ENCODE measurements at places on chromosomes 4 and X.

GRCh38 chr4:109432203-109432602, 1.4 kb upstream of the SEC24B start:
- no peak for DNase-seq

GRCh38 chr4:40264497-40264896, 67.7 kb downstream of the RHOH start:
- no peak for DNase-seq

GRCh38 chrX:31178769-31179125, 106.9 kb upstream of the FTHL17 start:
- DNase-seq: no peak

DNA sequence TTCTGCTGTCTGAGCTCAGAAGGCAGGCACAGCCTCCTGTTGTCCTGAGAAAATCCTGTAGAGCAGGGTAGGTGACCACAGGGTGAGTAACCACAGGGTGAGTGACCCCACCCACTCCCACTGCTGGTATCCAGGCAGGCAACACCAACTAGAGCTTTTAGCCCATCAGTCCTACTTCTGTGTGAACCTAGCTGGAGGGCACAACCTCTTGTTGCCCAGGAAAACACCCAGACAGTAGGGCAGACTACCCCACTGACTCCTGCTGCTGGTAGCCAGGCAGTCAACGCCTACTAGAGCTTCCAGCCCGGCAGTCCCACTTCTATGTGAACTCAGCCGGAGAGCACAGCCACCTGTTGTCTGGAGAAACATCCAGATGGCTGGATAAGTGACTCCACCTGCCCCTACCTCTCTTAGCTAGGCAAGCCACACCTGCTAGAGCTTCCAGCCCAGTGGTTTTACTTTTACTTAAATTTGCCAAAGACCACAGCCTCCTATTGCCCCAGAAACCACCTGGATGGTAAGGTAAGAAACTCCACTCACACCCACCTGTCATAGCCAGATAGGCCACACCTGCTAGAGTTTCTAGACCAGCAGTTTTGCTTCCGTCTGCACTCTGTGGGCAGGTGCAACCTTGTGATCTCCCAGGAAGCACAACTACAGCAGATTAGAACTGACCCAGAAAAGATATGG, 371.6 kb downstream of the INPP4B start:
- no peak for DNase-seq

DNA sequence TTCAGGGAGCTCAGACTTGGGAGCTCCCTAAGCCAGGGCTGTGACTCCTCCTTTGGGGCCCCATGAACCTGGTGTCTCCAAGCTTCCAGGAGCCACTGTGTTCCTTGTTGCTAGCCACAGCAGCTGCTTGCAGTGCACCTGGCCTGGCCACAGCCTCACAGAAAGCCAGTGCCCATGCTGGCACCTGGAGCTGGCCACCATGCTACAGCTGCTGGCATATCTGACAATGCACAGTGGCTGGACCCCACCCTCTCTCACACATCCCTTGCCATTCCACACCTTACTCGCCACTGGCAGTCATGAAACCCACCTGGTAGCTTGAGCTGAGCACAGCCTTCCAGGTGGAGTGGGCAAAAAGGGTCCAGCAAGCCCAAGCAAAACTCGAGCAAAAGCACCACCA, 441.7 kb downstream of the ARAP2 start:
- DNase-seq: no peak

- no peak for DNase-seq
Measured at GRCh38 chr4:87118826-87119225, 101.6 kb downstream of the KLHL8 start.

DNA sequence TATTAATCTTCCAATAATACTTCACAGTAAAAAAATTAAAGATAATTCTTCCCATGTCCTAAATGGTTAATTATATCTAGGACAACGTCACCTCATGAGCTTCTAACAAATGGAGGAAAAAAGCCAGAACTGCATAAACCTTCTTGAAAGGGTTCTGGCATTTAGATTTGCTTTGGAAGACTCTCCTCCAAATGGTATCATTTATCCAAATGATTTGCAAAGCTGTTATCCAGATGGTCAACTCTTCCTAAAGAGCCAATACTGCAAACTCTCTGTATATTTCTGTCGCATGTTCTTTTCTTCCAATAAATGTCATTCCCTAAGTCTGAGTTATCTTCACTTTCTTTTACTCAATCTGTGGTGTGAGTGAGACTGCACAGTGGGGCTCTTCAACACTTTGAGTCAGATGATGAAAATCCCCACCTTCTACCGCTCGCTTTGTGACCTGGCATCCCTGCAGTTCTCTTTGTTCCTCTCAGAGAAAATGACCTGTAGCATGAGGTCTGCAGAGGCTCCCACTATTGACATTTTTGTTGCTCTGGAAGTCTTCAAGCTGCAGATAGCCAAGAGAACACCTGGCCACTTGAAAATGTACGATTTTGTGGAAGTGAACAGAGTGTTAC, 52.9 kb downstream of the TMEM150C start:
- DNase-seq: no peak

GRCh38 chr4:150943818-150944217, 71.3 kb downstream of the LRBA start:
- DNase-seq: no peak

DNA sequence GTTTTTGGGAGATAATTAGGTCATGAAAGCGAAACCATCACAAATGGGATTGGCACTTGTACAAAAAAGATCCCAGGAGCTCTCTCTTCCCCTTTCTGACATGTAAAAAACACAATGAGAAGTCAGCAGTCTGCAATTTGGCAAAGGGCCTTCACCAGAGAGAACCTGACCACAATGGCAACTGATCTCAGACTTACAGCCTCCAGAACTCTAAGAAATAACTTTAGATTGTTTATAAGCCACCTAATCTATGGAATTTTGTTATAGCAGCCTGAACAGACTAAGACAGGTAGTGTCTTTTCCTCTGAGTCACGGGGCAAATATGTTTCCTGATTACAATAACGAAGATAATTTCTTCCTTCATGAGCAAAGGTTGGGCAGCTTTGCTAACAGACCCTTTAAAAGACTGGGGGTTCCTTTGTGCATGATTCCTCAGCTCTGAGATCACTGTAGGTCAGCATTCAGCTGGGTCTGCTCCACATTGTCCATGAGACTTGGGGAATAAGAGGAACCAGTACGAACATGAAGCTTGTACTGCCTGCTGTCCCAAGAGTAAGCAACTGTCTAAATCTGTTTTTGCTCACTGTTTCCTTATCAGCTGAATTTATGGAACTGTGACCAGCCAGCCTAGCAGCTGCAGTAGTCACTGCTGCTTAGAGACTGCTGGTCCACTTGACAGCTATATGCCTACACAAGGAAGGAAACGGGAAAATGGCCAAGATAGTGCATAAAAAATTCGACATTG, 191.6 kb downstream of the ANAPC10 start:
- no peak for DNase-seq

DNA sequence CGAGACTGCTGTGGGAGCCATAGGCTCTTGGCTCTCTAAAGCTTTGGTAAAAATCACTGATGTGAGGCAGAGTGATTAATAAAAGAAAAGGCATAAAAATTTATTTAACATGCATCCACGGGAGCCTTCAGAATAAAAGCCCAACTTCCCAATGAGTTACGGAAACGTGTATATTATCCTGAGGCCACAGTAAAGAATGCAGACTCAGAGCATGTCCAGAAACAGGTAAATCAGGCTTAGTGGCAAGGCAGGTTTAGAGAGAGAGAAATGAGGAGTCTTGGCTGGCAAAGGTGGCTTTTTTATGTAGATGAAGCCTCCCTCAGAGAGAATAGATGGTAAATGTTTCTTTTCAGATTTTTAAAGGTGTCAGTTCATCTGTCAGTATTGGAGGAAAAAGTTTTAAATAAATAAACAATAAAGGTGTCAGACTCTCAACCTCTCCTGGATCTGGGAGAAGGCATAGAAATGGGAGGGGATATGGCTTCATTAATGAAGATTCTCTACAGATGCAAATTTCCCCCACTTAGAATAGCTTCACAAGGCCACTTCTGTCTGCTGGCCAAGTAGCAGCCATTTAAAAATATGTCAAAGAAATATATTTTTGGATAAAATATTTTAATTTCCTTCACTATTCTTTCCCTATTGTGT, 24.0 kb downstream of the C4orf51 start:
- no peak for DNase-seq

GRCh38 chrX:16743604-16744325, 24.4 kb downstream of the SYAP1 start:
- no peak for DNase-seq

- DNase-seq: no peak
Measured at GRCh38 chr4:185370268-185370949, 25.3 kb downstream of the LRP2BP start.

GRCh38 chrX:73855546-73855945, 292.5 kb downstream of the CHIC1 start:
- peak; percentile 5 for DNase-seq

GRCh38 chr4:38889143-38889542, 21.5 kb downstream of the FAM114A1 start:
- DNase-seq: no peak

GRCh38 chr4:10158333-10158942, 41.8 kb upstream of the WDR1 start:
- DNase-seq: no peak

DNA sequence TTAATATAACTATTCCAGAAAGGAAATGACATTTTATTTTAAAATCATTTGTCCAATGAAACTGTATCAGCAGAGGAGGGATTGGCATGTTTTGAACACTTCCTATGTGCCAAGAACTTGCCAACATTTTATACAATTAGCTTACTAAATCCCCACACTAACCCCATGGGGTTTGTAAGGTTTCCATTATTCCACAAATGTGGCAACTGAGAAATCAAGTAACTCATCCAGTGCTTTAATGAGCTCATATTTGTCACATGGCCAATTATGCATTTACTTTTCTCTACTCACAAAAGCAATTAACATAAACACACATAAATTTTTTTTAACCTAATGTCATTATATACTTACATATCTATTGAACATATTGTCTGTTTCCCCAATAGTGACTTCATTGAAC, 37.3 kb downstream of the MANBA start:
- DNase-seq: peak; percentile 39

GRCh38 chrX:39904816-39905537, 192.8 kb downstream of the BCOR start:
- no peak for DNase-seq

- no peak for DNase-seq
Measured at GRCh38 chr4:88846206-88846790, 148.7 kb upstream of the NAP1L5 start.

GRCh38 chrX:128052303-128052702, at the start of gene ACTRT1:
Gene ACTRT1 (minus strand): TSS chrX:128052403. CDS start chrX:128052206, 197 bp downstream.
- DNase-seq: no peak

GRCh38 chrX:14509325-14510057, 19.8 kb upstream of the GLRA2 start:
- DNase-seq: no peak

DNA sequence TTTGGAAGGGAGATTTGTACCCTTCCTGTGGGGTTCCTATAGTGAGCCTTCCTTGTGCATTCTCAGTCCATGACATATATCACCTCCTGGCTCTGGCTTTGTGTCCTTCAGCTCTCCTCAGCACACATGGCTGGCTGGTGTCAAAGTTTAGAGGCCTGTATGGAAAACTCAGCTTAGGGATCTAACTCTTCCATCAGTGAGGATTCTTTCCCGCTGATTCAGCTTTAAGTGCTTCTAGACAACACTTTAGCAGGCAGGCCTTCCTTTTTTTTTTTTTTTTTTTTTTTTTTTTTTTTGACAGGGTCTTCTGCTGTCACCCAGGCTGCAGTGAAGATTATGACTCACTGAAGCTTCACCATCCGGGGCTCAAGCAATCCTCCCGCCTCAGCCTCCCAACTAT, 84.2 kb downstream of the NPNT start:
- no peak for DNase-seq

DNA sequence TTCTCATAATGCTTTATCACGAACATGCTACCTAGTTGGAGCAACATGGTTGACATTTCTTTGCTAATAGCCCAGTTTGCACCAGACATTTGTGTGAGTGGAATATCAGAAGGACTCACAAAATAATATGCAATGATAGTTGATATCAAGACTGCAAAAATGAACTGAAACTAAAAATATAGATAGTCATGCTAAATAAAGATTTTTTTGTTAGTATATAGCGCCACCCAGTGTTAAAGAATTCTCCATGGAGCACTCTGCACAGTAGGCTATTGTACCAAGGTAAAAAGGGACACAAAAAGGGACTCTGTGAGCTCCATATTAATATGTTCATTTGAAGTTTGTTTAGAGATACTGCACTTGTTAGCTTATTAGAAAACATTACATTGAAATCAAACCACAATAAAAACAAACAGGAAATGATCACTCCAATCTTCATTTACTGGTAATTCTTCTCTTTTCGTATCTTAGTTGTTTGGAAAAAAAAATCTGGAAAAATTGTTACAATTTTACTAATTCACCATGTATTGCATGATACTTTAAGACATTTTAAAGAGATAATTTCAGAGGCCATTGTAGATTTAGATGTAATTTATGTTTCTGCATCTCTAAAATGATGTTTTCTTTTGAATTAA, 1509.6 kb downstream of the ADGRL3 start:
- DNase-seq: peak; percentile 19

DNA sequence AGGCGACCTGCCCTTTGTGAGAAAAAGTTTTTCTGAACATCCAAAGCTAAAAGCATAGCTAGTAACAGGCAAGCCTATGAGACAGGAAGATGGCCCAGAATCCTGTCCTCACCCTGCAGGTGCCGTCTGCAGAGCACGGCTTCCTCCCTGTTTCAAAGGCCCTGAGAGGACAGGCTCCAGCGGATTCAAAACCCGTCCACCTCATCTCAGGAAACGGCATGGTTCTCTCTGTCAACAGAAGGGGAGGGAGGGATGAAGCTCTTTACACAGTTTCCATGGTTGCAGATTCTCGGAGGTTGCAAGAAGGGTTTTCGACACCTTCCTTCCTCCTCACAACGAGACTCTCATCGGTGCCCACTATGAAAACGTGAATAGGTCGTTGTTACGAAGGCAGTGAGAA, 8.3 kb downstream of the PPP2R3B start:
- DNase-seq: no peak

DNA sequence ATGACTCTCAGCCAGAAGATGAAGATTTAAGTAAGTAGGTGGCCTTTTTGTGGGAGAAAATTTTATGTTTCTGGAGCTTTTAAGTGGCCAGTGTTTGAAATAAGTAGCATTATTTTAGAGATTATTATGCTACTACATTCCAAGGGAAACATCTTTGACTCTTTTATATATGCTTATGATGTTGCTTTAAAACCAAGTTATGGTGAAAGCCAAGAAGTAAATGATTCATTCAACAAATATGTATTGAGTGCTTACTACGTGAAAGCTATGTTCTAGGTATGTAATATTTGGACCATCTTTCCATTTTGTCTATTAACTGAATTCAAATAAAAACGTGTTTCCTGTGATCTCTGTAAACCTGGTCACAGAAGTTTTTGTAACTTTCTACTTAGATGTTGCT, 58.3 kb downstream of the ZFX start:
- DNase-seq: no peak

DNA sequence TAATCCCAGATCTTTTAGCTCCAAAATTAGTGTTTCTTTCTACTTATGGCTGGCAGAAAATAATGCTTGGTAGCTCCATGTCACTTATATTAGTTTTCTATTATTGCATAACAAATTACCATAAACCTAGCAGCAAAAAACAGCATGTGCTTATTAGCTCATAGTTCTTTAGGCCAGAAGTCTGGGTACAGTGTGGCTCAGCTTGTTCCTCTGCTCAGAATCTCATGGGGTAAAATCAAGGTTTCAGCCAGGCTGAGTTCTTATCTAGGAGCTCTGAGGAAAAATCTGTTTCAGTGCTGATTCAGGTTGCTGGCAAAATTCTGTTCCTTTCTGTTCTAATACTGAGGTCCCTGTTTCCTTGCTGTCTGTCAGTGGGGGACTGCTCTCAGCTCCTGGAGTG, 101.1 kb downstream of the CT47B1 start:
- no peak for DNase-seq

GRCh38 chr4:139978692-139979091, 175.3 kb downstream of the MAML3 start:
- no peak for DNase-seq

Data from NCI-H2081 treated with DMSO at 0.1 percent for 48 hours (cell line).